Memory B cell (primary cell): ENCODE measurements at places on chromosomes 3 and 15.

DNA sequence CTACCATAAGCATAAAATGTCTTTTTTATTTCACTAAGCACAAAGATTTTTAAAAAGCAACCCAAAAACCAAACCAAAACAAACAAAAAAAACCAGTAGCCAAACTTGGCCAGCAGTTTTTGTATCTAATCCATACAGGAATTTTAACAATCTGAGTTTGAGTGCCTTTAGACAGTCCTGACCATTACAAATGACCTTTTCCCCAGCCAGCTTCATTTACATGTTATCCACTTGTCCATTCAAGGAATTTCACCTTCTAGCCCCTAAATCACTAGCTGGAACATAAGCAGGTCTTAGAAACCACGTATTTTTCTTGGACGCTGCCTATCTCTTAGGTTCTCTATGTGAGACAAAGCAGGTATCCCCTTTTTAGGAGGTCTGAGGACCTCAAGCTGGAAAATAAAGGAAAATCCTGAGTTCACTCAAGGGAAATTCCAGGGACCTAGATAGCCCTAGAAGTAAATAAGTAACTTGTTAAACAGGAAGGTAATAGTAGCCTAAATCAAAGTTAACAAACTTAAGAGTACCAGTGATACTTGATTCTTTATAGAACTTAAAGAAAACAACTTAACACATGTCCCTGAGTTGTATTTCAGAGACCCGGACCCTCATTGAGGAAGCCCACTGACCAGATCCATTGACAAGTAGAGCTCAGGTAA is 34.2 kb downstream of the CIP2A start:
- H3K4me3 ChIP-seq: no peak overlapping the region
- no peak for DNase-seq
- H3K4me1 ChIP-seq: peaks cover 7% of the 10 kb centered on the region
- peaks cover 8% of the 10 kb centered on the region for H3K36me3 ChIP-seq

DNA sequence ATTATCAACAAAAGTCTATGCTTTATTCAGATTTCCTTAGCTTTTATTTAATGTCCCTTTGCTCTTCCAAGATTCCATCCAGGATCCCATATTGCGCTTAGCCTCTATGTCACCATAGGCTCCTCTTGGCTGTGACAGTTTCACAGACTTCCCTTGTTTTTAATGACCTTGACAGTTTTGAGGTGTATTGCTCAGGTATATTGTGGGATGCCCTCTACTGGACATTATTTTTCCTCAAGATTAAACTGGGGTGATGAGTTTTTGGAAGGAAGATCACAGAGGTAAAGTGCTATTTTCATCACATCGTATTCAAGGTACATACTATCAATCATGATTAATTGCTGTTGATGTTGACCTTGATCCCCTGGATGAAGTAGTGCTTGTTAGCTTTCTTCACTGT is 99.1 kb upstream of the SMAD3 start:
- peaks cover 4% of the 10 kb centered on the region for H3K4me1 ChIP-seq
- no peaks in the 10 kb centered on the region for H3K36me3 ChIP-seq
- no peak overlapping the region for H3K4me3 ChIP-seq

DNA sequence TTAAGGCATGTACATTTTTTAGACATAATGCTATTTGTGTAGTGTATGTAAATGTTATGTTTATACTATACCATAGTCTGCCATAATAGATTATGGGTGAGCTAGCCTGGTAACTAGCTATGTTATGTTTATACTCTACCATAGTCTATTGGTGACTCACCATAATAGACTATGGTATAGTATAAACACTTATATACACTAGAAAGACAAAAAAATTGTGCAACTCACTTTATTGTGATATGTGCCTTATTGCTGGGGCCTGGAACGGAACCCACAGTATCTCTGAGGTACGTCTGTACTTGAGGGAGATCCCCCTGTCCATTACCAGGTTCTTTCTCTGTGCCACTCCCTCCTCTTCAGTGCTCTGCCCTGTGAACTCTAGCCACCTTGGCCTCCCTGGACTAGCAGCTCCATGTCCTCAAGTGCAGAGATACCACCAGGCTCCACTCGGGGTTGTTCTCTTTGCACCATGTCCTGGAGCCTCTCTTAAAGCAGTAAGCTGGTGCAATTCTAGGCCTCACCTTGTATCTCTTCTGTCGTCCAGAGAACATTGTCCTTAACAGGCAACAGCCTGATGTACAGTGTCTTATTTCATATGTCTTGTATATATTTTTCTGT is 60.8 kb upstream of the PXYLP1 start:
- H3K4me3 ChIP-seq: no peak overlapping the region
- H3K4me1 ChIP-seq: no peaks in the 10 kb centered on the region
- no peaks in the 10 kb centered on the region for H3K36me3 ChIP-seq
- peaks cover 5% of the 10 kb centered on the region for H3K27me3 ChIP-seq
- H3K27ac ChIP-seq: no peak overlapping the region

GRCh38 chr3:160374472-160374871 is 24.6 kb downstream of the IFT80 start:
- H3K4me3 ChIP-seq: no peak overlapping the region
- peaks cover 29% of the 10 kb centered on the region for H3K36me3 ChIP-seq
- H3K4me1 ChIP-seq: peaks cover 7% of the 10 kb centered on the region
- no peak overlapping the region for H3K27ac ChIP-seq
- DNase-seq: no peak

- no peak overlapping the region for H3K27ac ChIP-seq
- no peak for DNase-seq
- H3K4me3 ChIP-seq: no peak overlapping the region
- H3K36me3 ChIP-seq: no peaks in the 10 kb centered on the region
- peaks cover 3% of the 10 kb centered on the region for H3K27me3 ChIP-seq
Measured at GRCh38 chr3:43000387-43000786, 21.3 kb downstream of the GASK1A start.

DNA sequence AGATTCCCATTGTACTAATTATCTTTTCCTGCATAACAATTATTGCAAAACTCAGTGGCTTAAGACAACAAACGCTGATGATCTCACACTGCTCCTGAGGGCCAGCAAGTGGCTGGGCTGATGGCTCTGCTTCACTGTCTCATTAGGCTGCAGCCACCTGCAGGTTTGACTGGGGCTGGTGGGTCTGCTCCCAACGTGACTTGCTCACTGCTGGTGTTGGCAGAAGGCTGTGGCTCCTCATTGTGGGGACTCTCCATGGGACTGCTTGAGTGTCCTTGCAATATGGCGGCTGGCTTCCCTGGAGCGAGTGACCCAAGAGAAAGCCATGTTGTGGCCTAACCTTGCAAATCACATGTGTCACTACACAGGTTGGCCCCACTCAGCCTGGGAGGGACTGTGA is 71.1 kb downstream of the PLXNA1 start:
- H3K27me3 ChIP-seq: peaks cover 17% of the 10 kb centered on the region
- peaks cover 9% of the 10 kb centered on the region for H3K36me3 ChIP-seq
- H3K4me3 ChIP-seq: no peak overlapping the region
- no peaks in the 10 kb centered on the region for H3K4me1 ChIP-seq
- DNase-seq: no peak
